ENCODE measurements at places on chromosomes 2 and 18.

GRCh38 chr2:160905862-160906261 is 254.4 kb upstream of the TANK start:
- no peak overlapping the region for H3K27ac ChIP-seq
- no peaks in the 10 kb centered on the region for H3K4me1 ChIP-seq
- no peaks in the 10 kb centered on the region for H3K27me3 ChIP-seq

- peaks cover 11% of the 10 kb centered on the region for H3K27me3 ChIP-seq
- H3K36me3 ChIP-seq, result no peaks in the 10 kb centered on the region
- DNase-seq, result no peak
- H3K27ac ChIP-seq, result no peak overlapping the region
- H3K4me1 ChIP-seq, result no peaks in the 10 kb centered on the region
These were observed 119.3 kb upstream of the TWIST2 start for GRCh38 chr2:238728330-238729260.

DNA sequence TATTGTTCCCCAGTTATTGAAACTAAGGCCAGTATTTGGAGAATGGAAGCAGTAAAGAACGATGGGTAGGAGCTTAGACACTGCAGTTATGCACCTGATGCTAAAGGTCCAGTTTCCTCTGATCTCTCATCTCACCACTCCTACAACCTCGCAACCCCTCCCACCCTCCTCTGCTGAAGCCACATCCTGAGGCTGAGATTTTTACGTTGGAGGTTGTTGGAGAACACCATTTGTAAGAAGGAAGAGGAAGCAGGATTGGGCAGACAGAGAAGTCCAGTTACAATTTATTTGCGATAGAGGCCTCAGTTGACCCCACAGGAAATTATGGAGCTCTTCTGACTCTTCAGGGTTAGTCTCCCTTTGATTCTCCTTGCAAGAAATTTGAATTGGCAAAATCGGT is 54.3 kb upstream of the NDUFV2 start:
- no peaks in the 10 kb centered on the region for H3K27me3 ChIP-seq
- peaks cover 3% of the 10 kb centered on the region for H3K4me1 ChIP-seq
- no peak for DNase-seq
- H3K27ac ChIP-seq, result no peak overlapping the region
- no peaks in the 10 kb centered on the region for H3K36me3 ChIP-seq
- no peak overlapping the region for H3K4me3 ChIP-seq

- peak overlapping the region; percentile 99 for H3K27ac ChIP-seq
- peak overlapping the region; percentile 90 for H3K4me3 ChIP-seq
- no peaks in the 10 kb centered on the region for H3K27me3 ChIP-seq
- peaks cover 38% of the 10 kb centered on the region for H3K4me1 ChIP-seq
- peak; percentile 77 for DNase-seq
These were observed 513 bp downstream of the TRIP12 start for GRCh38 chr2:229921101-229921891.

DNA sequence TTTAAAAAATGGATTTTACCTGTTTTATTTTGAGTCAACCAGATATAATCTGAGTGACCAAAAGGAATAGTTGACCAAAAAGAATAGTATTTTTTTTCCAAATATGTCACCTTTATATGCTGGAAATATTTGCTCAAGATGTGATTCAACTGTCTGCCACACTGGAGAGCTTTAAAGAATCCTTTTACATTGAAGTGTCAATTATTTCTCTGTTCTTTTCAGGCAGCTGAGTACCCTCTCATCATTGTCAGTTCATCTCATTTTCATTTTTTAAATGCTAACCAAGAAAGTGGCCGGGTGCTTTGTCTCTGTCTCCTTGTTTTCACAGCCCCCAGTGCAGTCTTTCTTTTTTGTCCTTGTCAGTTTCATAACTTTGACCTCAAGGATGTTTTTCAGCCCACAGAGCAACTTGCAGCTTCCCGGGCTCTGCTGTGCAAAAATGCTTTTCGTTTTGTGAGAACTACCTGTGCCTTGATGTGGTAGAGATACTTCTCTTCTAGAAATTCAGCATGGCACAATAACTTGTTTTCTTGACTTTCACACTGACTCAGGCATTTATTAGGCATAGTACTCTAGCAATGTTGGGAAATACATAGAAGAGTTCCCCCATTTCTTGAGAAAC is 23.4 kb upstream of the CERS6 start:
- H3K4me3 ChIP-seq, result no peak overlapping the region
- H3K27me3 ChIP-seq, result no peaks in the 10 kb centered on the region
- no peaks in the 10 kb centered on the region for H3K36me3 ChIP-seq
- H3K27ac ChIP-seq, result peak overlapping the region; percentile 25
- DNase-seq, result peak; percentile 46

- no peak overlapping the region for H3K27ac ChIP-seq
- H3K4me3 ChIP-seq, result no peak overlapping the region
- no peaks in the 10 kb centered on the region for H3K4me1 ChIP-seq
- no peaks in the 10 kb centered on the region for H3K27me3 ChIP-seq
- DNase-seq, result no peak
These were observed 199.5 kb downstream of the OSR1 start for GRCh38 chr2:19158896-19159295.

GRCh38 chr2:178700922-178701342 is 106.3 kb downstream of the TTN start:
- DNase-seq, result no peak
- H3K27ac ChIP-seq, result no peak overlapping the region
- no peaks in the 10 kb centered on the region for H3K27me3 ChIP-seq
- no peak overlapping the region for H3K4me3 ChIP-seq
- H3K36me3 ChIP-seq, result peaks cover 3% of the 10 kb centered on the region

GRCh38 chr2:8090748-8091700 is 590.8 kb upstream of the ID2 start:
- H3K4me3 ChIP-seq, result no peak overlapping the region
- no peaks in the 10 kb centered on the region for H3K4me1 ChIP-seq
- peak; percentile 85 for DNase-seq
- no peaks in the 10 kb centered on the region for H3K36me3 ChIP-seq

DNA sequence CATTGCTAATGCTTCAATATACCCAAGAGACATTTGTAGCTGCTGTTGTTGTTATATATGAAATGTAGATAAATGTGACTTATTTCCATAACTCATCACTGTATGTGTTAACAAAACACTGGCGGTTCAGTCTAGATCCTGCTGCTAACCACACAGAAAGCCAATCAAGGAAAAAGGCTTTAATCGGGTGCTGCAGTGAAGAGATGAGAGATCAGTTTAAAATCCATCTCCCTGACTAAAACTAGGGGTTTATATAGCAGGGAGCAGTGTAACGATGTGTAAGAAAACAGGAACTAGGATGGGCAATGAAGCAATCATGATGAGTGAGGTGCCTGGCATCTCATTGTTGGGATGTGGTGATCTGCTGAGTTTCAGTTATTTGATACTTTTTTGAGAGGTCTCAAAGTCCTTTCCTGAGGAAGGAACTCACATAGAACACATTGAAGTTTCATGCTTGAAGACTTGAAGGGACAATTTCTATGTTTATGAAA is 677.7 kb upstream of the CDH7 start:
- H3K4me3 ChIP-seq, result no peak overlapping the region
- H3K27me3 ChIP-seq, result no peaks in the 10 kb centered on the region
- no peak overlapping the region for H3K27ac ChIP-seq
- H3K4me1 ChIP-seq, result no peaks in the 10 kb centered on the region

DNA sequence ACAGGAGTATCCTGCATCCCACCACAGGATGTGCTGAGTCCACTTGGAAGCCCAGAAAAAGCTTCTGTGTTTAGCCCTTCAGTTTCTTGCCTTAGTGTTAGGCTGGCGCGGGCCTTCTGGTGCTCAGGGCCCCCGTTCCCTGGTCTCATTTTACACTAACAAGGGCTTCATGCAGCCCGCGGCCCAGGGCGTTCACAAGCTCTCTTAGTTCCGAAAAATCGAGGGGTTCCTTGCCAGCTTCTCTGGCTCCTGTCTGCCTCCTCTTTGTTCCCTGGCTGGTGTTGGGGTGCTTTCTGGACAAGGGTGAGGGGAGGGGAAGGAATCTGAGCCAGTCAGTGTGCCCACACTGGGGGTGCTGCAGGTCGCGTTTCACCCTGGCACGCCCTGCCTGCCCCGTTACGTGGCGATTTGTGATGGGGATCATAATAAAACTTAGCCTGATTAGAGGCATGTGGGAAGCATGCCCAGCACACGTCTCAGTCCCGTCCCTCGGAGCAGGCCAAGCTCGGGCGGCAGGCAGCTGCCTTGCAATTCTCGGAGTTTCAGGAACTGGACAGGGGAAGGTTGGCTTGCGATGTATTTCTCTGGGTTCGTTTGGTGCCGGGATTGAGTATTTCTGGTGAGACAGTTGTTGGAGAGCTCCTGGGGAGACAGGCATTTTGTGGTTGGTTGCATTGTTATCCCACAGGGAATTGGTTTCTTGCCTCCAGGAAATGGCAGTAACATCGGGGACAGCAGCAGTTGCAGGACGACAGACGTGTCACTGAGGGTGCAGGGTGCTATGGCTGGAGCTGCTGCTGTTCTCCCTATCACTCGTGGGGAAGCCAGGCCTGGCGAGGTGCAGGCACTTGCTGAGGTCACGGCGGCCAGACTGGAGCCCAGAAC is 22.9 kb downstream of the SH3BP4 start:
- H3K36me3 ChIP-seq, result no peaks in the 10 kb centered on the region
- no peak for DNase-seq
- peaks cover 10% of the 10 kb centered on the region for H3K27me3 ChIP-seq
- no peaks in the 10 kb centered on the region for H3K4me1 ChIP-seq

DNA sequence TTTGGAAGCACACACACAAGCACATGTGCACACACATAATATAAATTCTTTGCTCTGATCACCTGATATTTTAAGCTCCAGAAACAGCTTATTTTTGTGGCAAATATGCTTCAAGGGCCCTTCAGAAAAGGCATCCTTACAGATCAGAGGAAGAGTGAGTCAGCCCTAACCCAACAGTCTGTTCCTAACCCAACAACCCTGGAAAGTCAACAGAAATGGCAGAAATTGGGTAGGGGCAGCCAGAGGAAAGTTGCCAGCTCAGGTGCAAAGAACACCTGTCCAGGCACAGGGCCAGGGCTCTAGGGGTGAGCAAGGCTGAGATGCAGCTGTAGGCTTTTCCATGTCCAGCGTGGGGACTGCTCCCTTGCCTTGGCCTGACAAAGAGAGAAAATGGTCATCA is 6.4 kb upstream of the NCKAP5 start:
- no peaks in the 10 kb centered on the region for H3K36me3 ChIP-seq
- no peaks in the 10 kb centered on the region for H3K4me1 ChIP-seq
- no peak for DNase-seq
- H3K27me3 ChIP-seq, result no peaks in the 10 kb centered on the region

DNA sequence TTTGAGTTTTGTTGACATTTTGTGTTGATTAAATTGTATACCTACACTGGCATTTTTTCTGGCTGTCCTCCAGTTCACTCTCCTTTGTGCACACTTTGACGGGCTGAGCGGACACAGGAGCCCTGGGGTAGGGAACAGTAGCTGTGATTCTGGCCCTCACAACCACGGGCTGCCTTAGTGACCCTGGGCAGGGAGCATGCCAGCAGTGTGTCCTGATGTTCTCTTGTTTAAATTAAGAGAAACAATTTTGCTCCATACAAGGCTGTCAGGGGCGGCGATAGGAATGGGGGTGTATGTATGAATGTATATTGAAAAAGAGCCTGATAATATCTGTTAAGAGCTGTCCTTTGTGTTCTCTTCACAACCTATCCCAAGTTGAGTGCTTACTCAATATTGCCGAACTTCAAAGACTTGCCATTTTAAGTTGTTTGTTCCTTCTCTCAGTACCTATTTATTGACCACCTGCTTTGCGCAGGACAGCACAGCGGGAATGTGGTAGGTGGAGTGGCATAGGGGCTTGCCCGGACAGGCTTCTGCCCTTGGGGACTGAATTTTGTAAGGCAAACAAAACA is 103.7 kb upstream of the EML6 start:
- H3K27ac ChIP-seq, result no peak overlapping the region
- no peaks in the 10 kb centered on the region for H3K27me3 ChIP-seq
- no peak for DNase-seq
- peaks cover 49% of the 10 kb centered on the region for H3K36me3 ChIP-seq

DNA sequence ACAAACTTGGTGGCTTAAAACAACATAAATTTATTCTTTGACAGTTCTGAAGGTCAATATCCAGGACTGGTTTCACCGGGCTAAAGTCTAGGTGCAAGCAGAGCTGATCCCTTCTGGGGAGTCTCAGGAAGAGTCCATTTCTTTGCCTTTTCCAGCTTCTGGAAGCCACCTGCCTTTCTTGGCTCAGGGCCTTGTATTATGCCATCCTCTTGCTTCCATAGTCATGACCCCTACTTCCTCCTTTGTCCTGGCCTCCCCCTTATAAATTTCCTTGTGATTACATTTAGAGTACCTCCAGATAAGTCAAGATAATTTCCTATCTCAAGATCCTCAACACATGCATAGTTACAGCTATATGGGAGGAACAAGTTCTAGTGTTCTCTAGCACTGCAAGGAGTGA is 1089.5 kb downstream of the LRP1B start:
- no peaks in the 10 kb centered on the region for H3K4me1 ChIP-seq
- H3K27ac ChIP-seq, result no peak overlapping the region
- H3K4me3 ChIP-seq, result no peak overlapping the region
- no peaks in the 10 kb centered on the region for H3K27me3 ChIP-seq

- H3K4me3 ChIP-seq, result no peak overlapping the region
- no peak overlapping the region for H3K27ac ChIP-seq
- H3K27me3 ChIP-seq, result no peaks in the 10 kb centered on the region
- H3K36me3 ChIP-seq, result peaks cover 36% of the 10 kb centered on the region
These were observed 571.6 kb downstream of the ARHGAP15 start for GRCh38 chr2:143700865-143701264.

DNA sequence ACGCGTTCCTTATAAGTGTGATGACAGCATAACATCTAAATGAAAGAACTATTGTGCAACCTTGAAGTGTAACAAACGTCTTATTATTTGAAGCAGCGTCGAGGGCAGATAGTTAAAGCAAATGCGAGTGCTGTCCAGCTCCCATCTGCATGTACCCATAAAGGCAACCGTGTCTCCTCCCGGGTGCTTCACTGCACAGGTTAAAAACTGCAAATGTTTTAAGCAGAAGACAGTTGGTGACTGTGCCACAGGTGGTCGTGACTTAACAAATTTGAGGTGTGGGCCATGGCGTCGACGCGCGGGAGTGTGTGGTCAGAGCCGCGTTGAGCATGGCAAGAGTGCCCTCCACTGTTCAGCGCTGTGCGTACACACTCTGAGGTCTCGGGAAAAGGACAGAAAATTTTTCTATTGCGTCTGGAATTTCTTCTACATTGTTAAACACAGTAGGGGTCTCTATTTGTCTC is 6.4 kb downstream of the SALL3 start:
- H3K36me3 ChIP-seq, result no peaks in the 10 kb centered on the region
- peaks cover 17% of the 10 kb centered on the region for H3K4me1 ChIP-seq
- H3K27ac ChIP-seq, result no peak overlapping the region
- peak; percentile 41 for DNase-seq

- no peaks in the 10 kb centered on the region for H3K36me3 ChIP-seq
- no peaks in the 10 kb centered on the region for H3K27me3 ChIP-seq
- DNase-seq, result no peak
- no peaks in the 10 kb centered on the region for H3K4me1 ChIP-seq
- no peak overlapping the region for H3K27ac ChIP-seq
These were observed 999.7 kb upstream of the PIK3C3 start for GRCh38 chr18:40955351-40955750.

GRCh38 chr2:241302759-241303651 is 12.5 kb downstream of the HDLBP start:
- no peak for DNase-seq
- no peak overlapping the region for H3K4me3 ChIP-seq
- H3K27me3 ChIP-seq, result no peaks in the 10 kb centered on the region
- peaks cover 2% of the 10 kb centered on the region for H3K36me3 ChIP-seq
- H3K27ac ChIP-seq, result no peak overlapping the region

GRCh38 chr2:217657252-217657651 is 345.5 kb downstream of the TNS1 start:
- H3K4me3 ChIP-seq, result no peak overlapping the region
- H3K4me1 ChIP-seq, result peaks cover 8% of the 10 kb centered on the region
- DNase-seq, result no peak
- H3K36me3 ChIP-seq, result no peaks in the 10 kb centered on the region
- H3K27me3 ChIP-seq, result no peaks in the 10 kb centered on the region
- no peak overlapping the region for H3K27ac ChIP-seq

GRCh38 chr2:147663153-147663961 is 181.5 kb upstream of the ACVR2A start:
- no peaks in the 10 kb centered on the region for H3K27me3 ChIP-seq
- H3K27ac ChIP-seq, result peak overlapping the region; percentile 84
- H3K4me1 ChIP-seq, result peaks cover 24% of the 10 kb centered on the region
- peak; percentile 14 for DNase-seq
- peak overlapping the region; percentile 26 for H3K4me3 ChIP-seq

Measured in activated naive CD4-positive, alpha-beta T cell treated with anti-CD3 and anti-CD28 coated beads for 36 hours (primary cell).